ENCODE measurements at places on chromosomes 16 and 17.

- peak; percentile 92 for DNase-seq
These were observed 30.6 kb downstream of the RPTOR start for GRCh38 chr17:80575057-80575875.

DNA sequence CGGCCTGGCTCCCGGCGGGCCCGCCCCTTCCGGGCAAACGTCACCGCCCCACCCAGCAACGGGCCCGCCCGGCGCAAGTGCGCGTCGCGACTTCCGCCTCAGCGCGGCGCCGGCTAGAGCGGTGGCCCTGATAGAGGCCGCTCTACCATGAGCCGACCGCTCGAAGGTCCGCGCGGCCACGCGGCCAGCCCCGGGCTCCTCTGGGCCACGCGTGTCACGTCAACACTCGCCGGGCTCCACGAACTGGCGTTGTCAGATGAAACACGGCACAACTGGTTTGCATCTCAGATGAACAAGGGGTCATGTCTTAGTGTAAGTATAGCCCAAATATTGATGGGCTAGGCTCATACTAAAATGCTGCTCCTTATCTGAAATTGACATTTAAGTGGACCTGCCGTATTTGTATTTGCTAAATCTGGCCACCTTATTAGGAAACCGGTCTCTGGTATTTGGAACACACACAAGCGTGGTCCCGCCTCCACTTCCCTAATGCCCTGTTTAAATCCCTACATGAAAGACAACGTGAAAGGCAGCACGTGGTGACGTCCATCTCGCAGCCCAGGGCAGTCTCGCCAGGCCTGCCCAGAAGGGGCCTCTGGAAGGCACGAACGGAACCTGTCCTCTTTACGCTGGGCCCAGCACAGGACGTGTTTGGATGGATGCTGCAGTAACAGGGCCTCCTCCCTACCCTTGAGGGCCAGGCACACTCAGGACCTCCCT, at the start of gene ZNF598:
ZNF598 (minus strand) TSS at position 31 of the 720 bp plus-strand sequence.
- DNase-seq = peak; percentile 32

DNA sequence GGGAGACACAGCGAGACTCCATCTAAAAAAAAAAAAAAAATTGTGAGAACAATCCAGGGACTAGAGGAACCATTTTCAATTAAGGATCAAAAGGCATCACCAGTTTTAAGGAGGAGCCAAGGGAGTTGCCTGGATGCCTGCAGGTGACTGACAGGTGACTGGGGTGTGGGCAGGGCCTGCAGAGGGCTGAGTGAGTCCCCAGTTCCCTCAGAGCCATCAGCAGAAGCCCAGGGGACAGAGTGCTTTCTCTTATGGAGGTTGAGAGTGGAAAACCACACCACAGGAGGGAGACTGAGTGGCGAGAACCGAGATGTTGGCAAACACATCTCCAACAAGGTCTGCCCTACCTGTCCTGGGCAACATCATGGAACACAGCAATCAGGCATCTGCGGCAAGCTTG, 27.1 kb upstream of the CREBBP start:
- DNase-seq = no peak

GRCh38 chr17:40501499-40501911, at the start of gene TNS4:
TSS of gene TNS4 (minus strand) at chr17:40501623. CDS start at chr17:40496425, 5,198 bp downstream.
- no peak for DNase-seq

- no peak for DNase-seq
These were observed 36.1 kb downstream of the HIC1 start for GRCh38 chr17:2090804-2091534.

DNA sequence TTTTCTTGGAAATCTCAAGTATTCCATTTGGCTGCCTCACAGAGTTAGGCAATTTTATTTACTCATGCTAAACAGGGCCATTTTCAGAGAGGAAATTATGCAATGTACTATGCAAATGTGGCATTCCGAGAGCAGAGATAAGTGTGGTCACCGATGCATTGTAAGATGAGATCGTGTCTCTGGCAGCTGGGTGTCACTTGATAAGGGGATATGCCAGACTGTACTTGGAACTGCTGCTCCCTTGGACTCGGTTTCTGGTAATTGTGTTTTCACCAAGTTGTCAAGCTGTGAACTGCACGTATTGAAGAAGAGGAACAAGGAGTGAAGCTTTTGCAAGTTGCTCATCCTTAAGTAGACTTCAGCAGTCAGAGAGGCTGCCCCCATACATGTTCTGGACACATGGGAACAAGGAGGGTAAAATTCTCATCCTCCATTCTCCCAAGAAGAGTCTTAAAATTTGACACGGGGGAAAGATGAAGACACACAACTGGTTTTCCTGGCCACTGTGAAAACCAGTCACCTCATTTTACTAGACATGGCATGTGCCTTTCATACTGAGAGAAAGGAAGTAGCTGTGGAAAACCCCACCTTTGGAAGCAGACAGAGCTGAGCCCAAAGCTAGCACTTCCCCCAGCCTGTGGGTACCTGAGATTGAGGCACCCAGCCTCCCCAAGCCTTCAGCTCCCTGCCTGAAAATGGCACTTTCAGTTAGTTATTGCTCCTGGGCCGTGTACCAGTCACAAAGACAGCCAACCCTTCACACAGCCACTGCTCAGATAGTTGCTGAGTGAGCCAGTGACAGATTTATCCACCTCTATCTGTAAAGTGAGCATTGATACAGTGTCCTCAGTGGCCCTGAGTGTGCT, 150.7 kb downstream of the SOCS1 start:
- no peak for DNase-seq

DNA sequence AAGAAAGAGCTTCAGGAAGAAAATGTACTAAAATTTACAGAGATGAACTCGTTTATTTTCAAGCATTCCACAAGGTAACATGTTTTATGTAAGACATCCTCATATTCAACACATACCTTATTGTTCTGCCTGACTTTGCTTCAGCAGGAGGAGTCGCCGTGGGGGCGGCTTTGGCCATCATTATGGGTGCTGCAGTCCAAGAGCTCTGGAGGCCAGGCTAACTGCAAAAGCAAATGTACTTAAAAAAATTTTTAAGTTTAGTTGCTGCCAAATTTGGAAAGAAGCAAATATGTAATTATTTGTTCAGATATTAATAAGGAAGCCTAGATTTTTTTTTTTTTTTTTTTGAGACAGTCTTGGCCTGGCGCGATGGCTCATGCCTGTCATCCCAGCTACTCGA, 4.1 kb upstream of the SPG7 start:
- DNase-seq = no peak

GRCh38 chr16:47847220-47847970, 308.4 kb downstream of the ABCC12 start:
- no peak for DNase-seq

GRCh38 chr16:85064186-85064585, 36.6 kb downstream of the KIAA0513 start:
- no peak for DNase-seq

- DNase-seq = no peak
These were observed 3.8 kb downstream of the MRPL38 start for GRCh38 chr17:75900691-75901533.

- DNase-seq = no peak
These were observed 305.4 kb downstream of the CEP112 start for GRCh38 chr17:65886315-65887245.

DNA sequence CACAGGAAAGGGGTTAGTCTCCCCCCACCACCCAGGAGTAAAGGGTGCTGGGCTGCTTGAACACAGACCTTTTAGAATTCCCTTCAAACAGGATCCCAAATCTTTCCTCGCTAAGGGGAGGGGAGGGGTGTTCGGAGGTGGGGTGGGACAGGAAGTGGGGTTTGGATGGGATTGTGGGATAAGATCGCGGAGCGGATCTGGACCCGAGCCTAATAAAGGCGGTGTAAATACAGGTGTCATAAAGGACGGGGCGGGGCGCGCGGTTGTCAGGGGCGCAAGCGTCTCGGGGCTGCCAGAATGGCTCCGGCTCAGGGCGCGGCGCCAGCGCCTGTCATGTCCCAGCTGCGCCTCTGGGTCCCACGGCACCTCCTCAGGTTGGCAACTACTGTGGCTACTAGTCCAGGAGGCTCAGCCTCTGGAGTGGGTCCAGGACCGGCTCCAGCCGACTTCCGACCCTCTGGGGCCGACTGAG, 59.8 kb upstream of the FBXO47 start:
- DNase-seq = no peak

GRCh38 chr16:3652373-3653195, 1.9 kb upstream of the DNASE1 start:
- no peak for DNase-seq

DNA sequence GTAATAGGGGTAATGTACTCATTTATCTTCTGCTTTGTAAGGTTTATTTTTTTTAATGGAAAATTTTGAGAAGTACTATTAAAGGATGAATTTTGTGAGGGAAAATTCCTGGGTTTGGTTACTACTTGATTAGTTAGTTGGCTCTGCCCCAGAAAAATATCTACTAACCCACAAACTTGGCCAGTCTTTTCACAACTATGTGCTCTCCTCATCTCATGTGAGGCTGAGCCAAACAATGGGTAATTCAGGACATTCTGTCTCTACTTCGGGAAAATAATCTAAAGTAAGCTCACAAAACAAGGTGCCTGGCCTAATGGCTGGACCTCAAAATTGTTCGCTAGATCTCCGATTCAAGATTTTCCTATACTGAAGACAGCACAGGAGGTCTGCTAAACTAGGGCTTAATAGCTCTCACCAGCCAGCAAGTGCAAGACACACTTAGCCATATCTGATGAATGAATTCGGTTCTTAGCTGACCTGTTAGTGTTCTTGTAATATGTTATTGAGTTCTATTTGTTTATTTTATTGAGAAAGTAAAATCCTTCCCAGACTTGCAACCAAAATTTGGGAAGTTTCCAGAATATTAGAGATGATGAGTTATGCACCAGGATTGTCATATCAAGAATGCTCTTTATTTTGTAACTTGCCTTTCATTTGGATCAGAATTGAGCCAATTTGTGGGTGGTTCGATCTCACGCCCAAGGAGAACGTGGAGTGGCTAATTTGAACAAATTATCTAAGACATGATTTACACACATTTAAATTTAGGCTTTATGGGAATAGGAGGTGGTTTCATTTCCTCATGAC, 5.7 kb downstream of the KCNJ16 start:
- no peak for DNase-seq

DNA sequence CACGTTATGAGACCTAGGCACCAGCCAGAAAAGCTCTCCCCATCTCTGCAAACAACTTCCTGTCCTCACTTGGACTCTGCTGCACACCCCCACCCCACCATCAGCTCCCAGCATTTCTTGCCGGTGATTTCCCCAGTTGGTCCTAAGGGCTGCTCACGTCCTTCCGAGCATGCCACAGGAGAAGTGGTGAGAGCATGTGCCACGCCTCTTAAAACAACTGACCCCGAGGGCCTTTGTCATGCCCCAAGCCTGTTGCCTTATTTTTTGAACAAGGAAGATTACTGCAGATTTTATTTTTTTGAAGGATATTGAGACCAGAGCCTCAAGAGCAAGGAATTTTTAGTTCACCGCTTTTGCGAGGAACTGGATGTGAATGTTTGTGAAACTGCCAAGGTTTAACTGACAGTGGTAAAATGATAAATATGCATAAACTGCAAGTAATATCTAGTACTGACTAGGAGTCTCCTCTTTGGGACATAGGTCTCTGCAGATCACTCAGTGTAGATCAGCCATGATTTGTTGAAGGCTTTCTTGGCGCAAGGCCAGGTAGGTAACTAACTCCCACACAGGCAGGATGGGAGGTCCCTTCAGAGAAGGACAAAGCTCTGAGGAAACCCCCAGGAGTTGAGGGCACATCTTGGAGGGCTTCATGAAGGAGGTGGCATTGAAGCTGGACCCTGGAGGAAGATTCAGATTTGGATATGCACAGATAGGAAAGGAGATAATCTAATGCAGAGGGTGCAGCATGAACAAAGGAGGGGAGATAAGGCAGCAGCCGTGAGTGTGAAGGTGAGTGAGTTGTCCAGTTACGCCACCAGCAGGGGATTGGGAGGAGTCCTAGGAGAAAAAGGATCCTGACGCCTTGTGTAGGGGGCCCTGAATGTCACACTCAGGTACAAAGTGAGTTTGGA, 44.7 kb downstream of the TMEM132E start:
- no peak for DNase-seq

DNA sequence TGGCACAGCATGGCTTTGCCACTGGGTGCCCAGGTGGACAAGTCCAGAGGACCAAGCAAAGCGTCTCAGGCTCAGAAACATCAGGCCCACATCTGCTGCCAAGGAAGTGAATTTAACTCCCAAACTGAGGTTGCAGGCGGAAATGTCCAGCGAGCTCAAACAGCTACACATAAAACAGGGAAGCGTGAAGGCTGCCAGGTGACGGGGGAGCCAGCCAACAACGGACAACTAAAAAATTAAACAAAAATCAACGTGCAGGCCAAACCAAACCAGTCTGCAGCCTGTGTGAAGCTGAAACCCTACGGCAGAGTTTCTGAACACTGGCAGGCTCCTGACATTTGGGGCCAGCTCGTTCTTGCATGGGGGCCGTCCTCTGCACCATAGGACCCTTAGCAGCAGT, 2.5 kb downstream of the TK1 start:
- DNase-seq = no peak

DNA sequence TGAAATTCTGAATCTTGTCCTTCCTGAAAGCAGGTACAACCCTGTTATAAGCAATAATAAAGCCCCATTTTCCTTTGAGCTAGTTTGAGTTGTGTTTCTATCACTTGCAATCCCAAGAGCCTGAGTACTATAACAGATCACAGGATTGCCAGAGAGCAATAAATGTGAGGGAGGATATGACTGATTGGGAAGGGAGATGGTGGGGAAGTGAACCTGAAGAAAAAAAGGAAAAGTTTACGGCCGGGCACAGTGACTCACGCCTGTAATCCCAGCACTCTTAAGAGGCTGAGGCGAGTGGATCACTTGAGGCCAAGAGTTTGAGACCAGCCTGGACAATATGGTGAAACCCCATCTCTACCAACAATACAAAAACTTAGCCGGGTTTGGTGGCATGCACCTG, 80.4 kb downstream of the COX10 start:
- DNase-seq = no peak

GRCh38 chr17:1641065-1641403, 4.5 kb downstream of the SCARF1 start:
- DNase-seq = no peak

DNA sequence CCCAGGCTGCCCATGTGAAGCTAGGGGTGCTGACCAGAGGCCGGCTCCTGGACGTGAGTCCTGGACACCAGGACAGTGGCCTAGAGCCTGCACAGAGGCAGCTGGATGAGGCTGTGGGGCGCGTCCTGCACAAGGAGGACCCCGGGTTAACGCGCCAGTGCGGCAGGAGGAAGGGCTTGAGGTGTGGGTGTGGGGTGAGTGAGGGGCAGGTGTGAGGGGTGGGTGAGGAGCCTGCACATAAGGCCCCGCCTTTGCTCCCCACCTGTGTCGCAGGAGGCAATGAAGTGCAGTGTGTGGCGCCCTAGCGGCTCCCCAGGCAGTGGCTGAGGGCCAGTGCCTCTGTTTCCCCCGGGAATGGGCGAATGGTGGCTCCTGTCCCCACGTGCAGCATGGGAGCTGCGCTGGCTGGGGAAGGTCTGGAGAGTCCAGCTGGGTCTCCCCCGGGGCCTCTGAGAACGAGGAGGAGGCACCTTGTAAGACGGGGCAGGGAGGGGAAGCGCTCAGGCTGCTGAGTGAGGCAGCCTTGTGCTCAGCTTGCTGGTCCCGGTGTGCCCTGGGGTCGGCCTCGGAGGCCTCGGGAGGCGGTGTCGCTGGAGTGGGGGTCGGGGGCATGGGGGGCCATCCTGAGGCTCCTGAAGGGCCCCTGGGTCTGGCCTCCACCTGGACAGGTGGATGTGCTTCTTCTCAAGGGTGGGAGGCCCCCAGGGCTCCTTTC, 3.2 kb downstream of the CD7 start:
- no peak for DNase-seq

All from stimulated activated CD4-positive, alpha-beta T cell treated with anti-CD3 and anti-CD28 coated beads, Interleukin-1b, Interleukin-23, amount 100 ng/mL, for 1 hour (primary cell).